CD8-positive, alpha-beta T cell (primary cell): ENCODE measurements at places on chromosomes 4 and X.

DNA sequence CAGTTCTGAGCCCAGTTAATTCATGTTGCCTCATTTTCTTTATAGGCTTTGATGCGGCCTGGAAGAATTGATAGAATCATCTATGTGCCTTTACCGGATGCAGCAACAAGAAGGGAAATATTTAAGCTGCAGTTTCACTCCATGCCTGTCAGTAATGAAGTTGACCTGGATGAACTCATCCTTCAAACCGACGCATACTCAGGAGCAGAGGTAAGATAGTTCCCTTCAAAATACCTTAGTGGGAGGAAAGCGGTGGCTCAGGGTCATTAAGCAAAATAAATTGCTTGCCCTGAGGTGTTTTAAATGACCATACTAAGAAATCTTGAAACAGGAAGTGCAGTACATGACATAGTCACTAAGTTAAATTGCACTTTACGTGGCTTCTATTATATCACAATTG is 140.6 kb upstream of the SPRY1 start:
- no peak for DNase-seq

GRCh38 chr4:110196206-110196870 is 2.1 kb downstream of the ELOVL6 start:
- peak; percentile 54 for DNase-seq

DNA sequence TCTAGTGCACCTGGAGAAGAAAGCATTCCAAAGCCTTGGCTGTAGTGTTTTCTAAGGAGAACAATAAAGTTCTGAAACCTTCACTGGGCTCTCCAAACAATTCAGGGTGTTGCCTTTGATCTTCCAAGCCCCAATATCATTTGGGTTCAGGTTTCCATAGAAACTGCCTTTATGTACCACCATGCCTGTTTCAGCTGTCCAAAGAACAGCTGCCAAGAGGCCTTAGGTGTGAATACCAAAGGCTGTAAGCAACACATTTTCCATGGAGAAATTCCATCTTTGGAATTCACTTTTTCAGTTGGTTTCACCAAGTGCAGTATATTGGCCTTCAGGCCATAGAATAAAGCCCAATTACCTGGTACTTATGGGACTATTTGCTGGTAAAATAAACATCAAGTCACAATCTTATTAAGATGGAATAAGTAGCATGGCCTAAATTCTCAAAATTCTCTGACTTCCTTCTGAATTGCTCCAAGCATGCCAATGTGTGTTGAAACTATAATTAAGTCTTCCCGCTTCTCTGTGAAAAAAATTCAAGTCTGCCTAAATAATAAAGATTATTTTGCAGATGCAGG is 61.9 kb downstream of the COX18 start:
- no peak for DNase-seq

- no peak for DNase-seq
Measured at GRCh38 chrX:21691512-21692018, 33.4 kb upstream of the KLHL34 start.

DNA sequence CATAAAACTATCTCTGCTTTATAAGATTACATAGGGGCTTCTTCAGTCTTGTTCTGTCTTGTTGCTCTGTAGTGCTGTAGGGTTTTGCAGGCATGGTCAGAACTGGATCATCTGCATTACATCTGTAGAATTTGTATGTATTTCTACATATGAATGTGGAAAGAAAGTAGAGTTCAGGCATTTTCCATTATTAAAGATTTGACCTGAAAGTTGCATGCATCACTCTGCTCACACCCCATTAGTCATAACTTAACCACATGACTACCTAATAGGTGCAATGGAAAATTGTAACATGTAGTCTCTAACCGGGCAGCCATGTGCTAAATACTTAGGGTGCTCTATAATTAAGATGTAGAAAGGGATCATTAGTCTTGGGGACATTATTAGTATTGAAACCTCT is 45.7 kb upstream of the AGA start:
- DNase-seq: no peak

DNA sequence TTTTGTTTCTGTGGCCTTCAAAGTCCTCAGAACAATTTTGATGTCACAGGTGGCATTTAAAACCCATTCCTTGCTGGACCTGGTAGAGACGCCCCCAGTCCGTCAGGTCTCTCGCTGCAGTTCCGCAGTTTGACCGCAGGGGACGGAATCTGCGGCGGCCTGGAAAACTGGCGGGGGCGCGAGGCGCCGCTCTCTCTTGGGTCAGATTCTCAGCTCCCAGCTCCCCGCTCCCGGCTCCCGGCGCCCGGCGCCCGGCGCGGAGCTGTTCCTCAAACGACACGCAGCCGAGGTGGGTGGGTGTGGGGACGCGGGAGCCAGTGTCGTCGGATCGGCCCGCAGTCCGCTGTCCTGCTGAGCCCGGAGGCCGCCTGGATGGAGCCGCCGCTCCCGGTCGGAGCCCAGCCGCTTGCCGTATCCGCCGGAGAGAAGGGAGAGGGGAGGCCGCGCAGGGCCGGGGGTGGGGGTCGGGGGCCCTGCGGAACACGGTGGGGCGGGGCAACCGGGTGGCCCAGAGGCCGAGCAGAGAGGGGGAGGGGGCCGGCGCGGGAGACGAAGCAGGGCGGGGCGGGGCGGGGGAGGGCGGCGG is at the start of gene OCRL:
Gene OCRL, plus strand, starts transcription at position 192 of the 586 bp plus-strand sequence. Its CDS starts 181 bp downstream, at position 373.
- DNase-seq: peak; percentile 54

DNA sequence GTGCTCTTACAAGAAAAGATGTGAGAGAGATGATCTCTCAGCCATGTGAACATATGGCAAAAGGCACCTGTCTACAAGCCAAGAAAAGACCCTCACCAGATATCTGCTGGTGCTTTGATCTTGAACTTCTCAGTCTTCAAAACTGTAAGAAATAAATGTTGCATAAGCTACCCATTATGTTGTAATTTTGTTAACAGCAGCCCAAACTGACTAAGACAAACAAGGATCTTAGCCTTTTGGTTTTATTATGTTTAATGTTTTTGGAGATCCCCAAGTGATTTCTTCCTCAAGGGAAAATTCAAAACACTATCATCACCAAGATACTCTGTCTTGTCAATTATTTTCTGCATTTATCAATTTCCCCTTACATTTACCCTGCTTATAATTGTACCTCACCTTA is 21.8 kb upstream of the CCNI start:
- DNase-seq: no peak

DNA sequence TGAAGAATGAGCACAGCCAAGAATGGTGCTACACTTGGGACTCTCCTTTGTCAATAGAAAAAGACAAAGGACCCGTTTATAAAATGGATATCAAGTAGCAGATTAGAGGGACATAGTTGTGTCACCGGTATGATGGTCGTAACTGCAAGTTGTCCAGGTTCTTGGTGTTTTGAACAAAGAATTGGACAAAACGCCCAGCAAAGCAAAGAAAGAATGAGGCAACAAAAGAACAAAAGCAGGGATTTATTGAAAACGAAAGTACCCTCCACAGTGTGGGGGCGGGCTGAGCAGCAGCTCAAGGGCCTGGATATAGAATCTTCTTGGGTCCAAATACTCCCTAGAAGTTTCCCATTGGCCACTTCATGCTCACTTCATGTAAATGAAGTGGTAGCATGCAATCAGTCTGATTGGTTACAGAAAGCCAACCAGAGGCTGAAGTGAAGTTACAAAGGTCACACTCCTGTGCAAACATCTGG is 54.7 kb downstream of the SHROOM3 start:
- DNase-seq: no peak

- no peak for DNase-seq
Measured at GRCh38 chr4:169998981-169999380, 27.2 kb downstream of the MFAP3L start.

DNA sequence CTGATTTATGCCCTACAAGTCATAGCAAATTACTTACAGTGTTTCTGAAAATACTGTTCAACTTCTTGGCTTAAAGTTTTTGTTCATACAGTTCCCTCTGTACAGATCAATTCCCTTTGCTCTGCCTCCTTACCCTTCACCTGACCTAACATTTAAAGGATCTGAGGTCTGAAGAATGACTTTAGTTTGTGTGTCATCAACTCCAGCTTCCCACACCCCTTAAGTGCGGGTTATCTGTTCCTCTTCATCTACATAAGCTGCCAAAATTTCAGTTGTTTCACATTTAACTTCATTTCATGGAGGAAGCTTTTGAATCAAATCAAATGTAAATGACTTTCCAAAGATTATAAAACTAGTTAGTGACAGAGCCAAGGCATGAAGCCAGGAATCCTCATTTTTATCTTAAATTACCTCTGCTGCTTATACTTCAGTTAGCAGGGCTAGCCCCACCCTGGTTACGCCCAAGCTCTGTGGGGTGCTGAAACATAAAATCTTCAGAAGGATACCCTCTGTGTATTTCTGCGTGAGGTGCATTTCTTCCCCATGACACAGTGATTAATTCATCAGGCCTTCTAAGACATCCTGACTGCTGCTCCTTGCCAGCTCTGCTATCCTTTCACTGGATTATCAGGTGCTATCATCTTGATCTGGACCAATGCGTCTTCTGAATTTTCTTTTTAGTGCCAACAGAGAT is 16.5 kb downstream of the CXCL1 start:
- DNase-seq: no peak

DNA sequence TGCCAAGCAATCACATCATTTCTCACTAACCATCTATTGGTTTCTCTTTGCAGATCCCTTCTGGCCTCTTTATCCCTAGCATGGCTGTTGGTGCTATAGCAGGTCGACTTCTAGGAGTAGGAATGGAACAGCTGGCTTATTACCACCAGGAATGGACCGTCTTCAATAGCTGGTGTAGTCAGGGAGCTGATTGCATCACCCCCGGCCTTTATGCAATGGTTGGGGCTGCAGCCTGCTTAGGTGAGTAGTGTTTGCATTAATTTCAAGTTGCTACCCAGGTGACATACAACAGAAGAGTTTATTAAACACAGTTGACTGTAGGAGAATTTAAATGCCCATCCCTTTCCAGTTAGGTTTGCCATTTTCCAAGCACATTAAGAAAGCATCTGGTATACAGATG is 112.2 kb downstream of the AKAP4 start:
- DNase-seq: no peak

- no peak for DNase-seq
Measured at GRCh38 chr4:15366721-15367120, 61.1 kb upstream of the C1QTNF7 start.

DNA sequence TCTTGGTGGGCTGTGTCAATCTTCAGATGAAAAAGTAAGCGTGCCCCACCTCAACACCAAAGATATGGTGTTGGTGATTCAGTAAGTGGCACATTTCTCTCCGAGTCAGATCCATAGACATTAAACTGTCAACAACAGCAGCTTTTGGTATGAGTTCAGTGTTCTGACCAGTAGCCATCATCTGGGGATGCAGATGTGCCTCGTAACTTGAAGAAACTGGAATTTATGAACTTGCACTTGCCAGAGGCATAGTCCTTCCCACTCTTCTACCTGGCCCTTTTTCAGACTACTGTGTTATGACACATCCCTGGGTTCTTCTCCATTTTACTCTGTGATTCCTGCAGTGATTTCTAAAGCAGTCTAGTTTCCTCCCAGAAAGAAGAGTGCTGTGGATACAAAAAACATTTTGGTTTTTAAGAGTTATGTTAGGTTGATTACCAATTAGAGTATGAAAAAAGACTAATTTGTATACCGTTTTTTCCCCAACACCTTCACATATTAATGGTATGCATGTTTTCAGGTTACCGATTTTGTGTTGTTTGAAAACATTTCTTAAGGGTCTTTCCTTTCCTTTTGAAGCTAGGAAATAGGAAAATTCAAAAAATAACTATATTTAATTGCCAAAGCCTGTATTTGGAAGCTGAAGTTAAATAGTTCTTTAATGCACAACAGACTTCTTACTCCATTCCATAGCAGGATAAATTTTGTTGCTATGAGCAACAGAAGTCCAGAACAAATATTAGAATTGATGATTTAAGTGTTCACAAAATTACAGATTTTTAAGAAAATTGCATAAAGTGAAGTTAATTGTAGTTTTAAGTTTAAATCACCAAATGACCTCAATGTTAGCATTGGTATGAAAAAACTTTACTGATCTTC is 39.3 kb downstream of the NUDT6 start:
- no peak for DNase-seq

DNA sequence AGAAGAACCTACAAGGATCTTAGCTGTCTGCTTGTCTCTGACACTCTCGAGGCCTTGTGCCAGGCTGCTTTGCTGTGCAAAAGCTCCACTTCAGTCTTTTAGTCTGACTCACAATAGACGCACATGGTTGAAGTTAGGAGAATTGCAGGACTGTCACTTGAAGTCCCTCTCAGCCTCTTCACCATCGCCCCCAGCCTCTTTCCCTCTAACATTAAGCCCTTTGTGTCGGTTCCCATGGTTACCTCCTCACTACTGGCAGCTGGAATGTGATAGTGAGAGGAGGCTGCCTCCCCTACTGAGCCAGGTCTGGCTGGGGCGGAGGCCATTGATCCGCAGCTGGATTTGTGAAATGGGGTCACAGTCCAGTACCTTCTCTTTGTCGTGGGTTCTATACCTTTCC is 201.8 kb downstream of the SOWAHB start:
- DNase-seq: no peak

DNA sequence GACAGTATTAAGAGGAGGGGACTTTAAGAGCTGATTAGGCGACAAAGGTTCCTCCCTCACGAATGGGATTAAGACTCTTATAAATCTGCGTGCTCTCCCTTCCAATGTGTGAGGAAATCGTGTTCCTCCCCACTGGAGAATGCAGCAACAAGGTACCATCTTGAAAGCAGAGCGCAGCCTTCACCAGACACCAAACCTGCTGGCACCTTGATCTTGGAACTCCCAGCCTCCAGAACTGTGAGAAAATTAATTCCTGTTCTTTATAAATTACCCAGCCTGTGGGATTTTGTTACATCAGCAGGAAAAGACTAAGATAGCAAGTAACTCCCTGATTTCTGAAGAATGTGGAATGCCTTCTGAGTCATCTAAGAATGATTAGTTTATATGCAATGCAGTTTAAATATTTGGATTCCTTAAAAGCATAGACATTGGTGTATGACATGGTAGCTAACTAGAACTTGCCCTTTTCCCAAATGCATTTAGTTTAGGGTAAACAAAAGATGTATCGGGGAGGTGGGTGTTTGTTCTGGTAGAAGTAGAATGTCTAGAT is 86.1 kb downstream of the USP46 start:
- no peak for DNase-seq

- no peak for DNase-seq
Measured at GRCh38 chr4:67126570-67126969, 418.7 kb downstream of the CENPC start.

- no peak for DNase-seq
Measured at GRCh38 chrX:154724993-154725756, 25.7 kb downstream of the GAB3 start.

DNA sequence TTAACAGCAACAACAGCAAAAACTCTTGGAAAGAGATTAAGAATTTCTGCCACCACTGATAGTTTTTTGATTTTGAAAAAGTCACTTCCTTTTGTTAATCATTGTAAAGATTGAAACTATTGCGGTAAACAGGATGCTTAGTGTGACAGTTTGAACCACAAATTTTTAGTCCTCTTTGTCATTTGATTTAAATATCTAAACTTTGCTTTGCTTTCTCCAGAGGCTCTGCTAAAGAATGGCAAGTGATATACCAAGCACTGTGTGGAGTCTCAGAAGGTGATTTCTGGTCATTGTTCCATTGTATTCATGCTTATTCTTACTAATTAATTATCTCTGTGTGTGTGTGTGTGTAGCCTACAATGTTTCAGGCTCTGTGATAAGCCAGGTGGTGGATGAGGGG is 155.6 kb downstream of the BMPR1B start:
- DNase-seq: no peak
